Activated CD4-positive, CD25-positive, alpha-beta regulatory T cell treated with anti-CD3 and anti-CD28 coated beads, Interleukin-2, amount 50 U/mL, for 72 hours (primary cell): ENCODE measurements at places on chromosomes 12 and 14.

DNA sequence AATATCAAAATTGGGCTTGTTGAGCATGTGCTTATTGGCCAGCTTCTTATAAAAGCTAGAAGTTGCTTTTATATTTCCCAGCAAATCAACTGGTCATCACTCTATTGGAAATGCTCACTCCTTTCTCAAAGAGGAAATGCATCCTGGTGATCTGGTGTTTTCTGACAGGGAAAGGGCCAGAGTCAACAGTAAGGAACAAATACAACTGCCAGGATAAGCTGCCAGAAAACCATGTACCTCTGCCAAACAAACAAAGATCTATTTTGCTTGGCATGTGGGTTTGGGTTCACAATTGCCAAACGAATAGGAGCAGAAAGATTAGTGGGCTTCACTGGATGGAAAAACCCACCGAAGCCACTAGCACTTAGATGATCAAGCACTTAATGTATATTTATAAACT is 126.9 kb upstream of the PDZRN4 start:
- DNase-seq: no peak

DNA sequence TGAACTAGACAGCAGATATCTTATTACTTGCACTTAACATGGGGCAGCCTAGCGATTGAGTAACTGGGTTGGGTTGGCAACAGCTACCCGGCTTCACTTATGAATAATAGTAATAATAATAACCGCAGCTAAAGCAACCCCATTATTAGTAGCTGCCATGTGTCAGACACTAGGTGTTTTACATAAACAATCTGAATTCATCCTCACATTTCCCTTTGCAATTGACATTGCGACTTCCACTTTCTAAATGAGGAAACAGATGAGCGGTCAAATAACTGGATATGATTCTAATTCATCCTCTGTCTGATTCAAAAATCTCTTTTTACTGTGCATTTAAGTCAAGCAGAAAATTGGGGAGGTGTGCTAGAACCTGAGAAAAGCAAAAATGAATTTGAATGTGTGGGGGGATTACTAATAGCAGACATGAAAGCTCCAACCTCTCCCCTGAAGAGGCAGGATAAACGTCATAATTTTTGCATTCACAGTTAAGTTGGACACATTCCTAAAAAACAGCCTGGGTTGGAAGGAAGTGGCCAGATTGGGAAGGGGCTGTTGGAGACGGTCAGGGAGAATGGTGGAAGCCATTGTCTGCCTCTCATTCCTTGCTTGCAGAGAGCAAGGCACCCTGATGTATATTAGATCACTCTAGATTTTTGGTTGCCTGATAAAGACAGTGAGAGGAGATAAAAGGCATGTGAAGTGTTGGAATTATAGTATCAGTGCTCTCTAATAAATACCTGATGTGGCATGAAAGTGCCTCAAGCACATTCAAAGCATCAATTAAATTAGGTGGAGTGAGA is 13.1 kb downstream of the EMP1 start:
- no peak for DNase-seq

GRCh38 chr14:76767681-76768656 is 6.7 kb downstream of the VASH1 start:
- DNase-seq: peak; percentile 52

DNA sequence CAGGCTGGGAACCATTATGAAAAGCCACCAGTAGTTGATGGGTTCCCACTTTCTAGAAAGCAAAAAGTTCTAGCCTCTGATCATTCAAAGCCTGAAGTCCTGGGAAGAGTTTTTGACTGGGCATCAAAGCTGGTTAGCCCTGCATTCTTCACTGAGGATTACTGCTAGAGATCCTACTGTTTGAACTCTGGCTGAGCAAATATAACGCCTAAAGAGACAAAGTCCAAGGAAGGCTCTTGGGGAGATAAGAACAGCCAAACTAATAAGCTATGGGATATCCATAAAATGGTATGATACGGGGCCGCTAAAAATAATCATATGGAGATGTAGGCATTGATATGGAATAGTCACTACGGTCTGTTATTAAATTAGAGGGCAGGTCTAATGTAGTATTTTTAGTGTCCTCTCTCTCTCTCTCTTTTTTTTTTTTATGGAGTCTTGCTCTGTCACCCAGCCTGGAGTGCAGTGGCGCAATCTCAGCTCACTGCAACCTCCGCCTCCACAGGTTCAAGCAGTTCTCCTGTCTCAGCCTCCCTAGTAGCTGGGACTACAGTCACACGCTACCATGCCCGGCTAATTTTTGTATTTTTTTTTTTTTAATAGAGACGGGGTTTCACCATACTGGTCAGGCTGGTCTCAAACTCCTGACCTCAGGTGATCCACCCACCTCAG is 35.5 kb downstream of the PLXNC1 start:
- no peak for DNase-seq

DNA sequence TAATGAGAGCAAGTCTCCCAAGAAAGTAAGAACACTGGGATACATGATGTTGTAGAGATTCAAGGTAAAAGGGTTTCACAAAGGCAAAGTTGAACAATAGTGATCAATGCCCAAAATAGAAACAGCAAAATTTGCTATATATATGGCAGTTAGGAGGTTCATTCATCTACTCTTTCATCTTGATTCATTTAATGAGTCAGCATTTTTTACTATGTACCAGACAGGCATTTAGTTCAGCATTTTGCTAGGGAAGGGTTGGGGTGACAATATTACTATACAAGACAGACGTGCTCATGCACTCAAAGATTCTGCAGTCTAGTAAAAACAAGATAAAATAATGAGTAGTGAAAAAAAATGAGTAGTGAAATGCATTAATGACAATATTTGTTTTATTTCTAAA is 264.9 kb upstream of the LMO3 start:
- DNase-seq: no peak
